Activated CD4-positive, alpha-beta memory T cell treated with anti-CD3 and anti-CD28 coated beads, Interleukin-2, amount 10 ng/mL, durations not matched to agents 7 days and 5 days (primary cell): ENCODE measurements at places on chromosomes 2 and 18. TPM values are rescaled to one million over a fixed set of nuclear protein-coding genes. Genes with fewer than 3 reads are reported as not detected.

SNED1 gene
- total RNA-seq, result 32.6 TPM

NTSR2 gene
- total RNA-seq, result not detected

DNA sequence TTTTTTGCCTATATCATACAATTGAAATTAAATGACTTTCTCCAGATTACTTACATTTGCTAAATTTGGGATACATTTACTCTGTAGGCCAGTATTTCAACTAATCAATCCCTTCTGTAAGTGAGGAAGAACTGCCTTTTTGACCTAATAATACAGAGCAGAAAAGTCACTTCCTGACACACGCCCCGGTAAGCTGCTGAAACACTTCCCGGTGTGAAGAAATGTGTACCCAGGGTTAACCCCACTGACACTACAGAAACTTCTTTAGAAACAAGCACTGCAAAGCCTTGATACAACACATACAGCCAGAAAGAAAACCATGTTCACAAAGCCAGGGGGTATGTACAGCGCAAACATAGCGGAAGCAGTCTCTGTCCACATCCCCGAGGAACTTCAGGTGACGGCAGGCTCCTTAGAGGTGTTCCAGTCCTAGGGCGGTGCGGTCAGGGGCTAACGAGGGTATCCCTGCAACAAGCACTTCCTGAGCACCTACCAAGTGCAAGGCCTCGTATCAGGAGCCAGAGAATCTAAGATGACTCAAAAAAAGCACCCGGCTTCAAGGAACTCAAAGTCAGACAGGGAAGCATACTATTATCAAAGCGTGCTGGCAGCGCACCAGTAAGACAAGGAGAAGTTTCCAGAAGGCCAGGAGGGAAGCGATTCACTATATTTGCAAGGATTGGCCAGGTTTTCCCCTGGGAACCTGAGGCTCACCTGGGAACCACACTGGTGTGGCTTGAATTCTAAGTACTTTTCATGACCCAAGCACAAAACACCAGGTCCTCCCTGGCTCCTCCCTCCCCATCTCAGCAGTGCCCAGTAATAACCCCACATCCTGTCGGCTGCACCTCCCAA, 46.6 kb downstream of the ZNF516 start:
- H3K27me3 ChIP-seq, result peaks cover 28% of the 10 kb centered on the region
- no peaks in the 10 kb centered on the region for H3K36me3 ChIP-seq
- H3K4me1 ChIP-seq, result peaks cover 12% of the 10 kb centered on the region
- H3K4me3 ChIP-seq, result no peak overlapping the region

TMEM247 gene
- total RNA-seq, result not detected

- no peaks in the 10 kb centered on the region for H3K4me1 ChIP-seq
- no peak for DNase-seq
These were observed 72.9 kb downstream of the EN1 start for GRCh38 chr2:118774458-118775133.

GRCh38 chr2:73963385-73964120, 21.2 kb upstream of the TET3 start:
- H3K4me3 ChIP-seq, result peak overlapping the region; percentile 12
- no peaks in the 10 kb centered on the region for H3K27me3 ChIP-seq
- H3K27ac ChIP-seq, result peak overlapping the region; percentile 32
- H3K4me1 ChIP-seq, result peaks cover 25% of the 10 kb centered on the region
- no peak for DNase-seq

DNA sequence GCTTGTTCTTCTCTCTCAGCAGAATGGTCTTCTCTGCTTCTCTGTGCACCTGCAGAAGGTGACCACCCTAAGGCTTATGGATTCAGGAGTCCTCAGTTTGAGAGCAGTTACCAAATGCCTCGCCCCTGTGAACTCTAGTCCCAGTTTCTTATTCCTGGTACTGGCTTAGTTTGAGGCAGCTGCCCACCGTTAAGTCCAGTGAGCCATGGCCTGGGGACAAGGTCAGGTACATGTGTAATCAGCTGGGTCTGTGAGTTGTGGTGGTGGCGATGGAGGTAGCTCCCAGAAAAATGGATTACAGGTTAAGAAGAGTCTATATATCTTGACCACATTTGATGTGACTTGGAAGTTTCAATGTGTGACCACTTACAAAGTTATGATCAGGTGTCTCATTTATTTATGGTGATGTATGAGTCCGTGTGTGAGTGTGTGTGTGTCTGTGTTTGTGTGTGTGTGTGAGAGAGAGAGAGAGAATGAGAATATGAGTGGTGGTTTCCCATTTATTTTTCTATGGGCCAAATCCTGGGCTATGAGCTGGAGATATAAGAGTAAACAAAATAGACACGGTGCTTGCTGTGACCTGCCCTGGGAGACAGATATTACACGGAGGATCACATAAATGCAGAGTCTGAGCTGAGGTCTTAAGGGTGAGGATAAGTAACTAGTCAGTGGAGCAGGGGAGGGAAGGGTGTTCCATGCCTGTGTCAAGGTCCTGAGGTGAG, 13.0 kb upstream of the IL1RN start:
- H3K36me3 ChIP-seq, result no peaks in the 10 kb centered on the region
- no peak overlapping the region for H3K4me3 ChIP-seq
- no peaks in the 10 kb centered on the region for H3K27me3 ChIP-seq

GRCh38 chr2:174025271-174026121, 60.3 kb upstream of the SP3 start:
- peaks cover 4% of the 10 kb centered on the region for H3K4me1 ChIP-seq
- H3K36me3 ChIP-seq, result no peaks in the 10 kb centered on the region
- no peak overlapping the region for H3K27ac ChIP-seq
- no peaks in the 10 kb centered on the region for H3K27me3 ChIP-seq

IL1R2 gene
- total RNA-seq, result 0.88 TPM

GALNT14 gene
- total RNA-seq, result not detected

RGPD5 gene
- total RNA-seq, result 16.1 TPM

DNA sequence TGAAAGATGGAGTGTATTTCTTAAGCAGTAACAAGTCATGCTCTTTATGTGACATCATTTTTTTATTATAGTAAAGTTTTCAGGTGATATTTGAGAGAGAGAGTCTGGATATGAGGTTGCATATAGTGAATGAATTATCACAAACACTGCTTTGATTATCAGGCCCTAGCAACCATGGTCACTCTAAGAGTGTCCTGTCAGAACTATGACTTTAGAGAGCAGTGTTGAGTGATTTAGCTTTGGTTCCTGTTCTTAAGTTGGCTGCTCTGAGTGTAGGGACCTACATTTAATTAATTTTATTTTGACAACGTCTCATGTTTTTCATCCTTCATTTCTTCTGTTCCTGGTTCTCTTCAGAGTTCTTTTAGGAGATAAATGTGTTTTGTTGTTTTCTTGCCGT, 275.5 kb downstream of the KCNJ3 start:
- H3K27me3 ChIP-seq, result no peaks in the 10 kb centered on the region
- no peaks in the 10 kb centered on the region for H3K4me1 ChIP-seq
- no peak overlapping the region for H3K4me3 ChIP-seq

DNA sequence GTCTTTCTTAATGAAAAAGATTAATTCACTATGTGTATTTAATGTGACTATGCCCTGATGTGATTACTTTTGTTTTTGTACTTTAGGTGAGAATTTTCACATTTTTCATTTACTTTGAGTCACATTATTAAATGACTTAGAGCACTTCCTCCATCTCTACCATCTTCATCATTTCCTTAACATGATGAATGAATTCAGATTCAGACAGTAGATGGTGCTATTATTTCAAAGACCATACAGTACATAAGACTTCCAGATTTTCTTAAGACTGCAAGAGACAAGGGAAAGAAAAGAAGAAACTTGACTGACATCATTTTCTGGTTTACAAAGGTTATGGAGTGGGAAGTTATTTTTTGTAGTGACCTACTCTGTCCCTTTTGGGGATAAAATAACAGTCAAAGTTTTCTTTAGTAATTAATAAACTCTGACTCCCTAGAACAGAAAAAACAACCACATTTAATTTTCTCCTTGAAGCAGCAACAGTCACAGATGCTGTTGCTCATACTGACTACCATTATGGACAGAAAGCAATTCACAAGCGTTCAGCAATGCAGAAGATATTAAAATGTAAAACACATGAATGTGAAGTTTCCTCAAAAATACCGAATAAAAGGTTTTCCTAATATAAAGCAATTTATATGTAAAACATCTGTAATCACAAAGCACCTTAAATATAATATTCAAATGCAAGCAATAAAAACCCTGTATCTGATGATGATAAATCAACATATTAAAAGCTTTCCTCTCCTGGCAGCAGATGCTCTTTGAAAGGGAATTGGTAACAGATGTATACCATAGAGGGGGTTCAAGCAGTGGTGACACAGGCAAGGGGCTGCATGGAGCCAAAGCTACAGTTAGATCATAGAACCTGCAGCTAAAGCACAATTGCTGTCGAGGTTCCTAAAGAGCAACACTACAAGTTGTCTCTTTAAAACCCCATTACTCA, 1010.9 kb upstream of the NXPH2 start:
- H3K36me3 ChIP-seq, result no peaks in the 10 kb centered on the region
- no peak overlapping the region for H3K4me3 ChIP-seq
- no peak for DNase-seq
- H3K27ac ChIP-seq, result no peak overlapping the region
- no peaks in the 10 kb centered on the region for H3K4me1 ChIP-seq
- no peaks in the 10 kb centered on the region for H3K27me3 ChIP-seq

GRCh38 chr2:40283111-40283909, 168.6 kb downstream of the SLC8A1 start:
- H3K4me1 ChIP-seq, result no peaks in the 10 kb centered on the region
- H3K4me3 ChIP-seq, result no peak overlapping the region
- no peak overlapping the region for H3K27ac ChIP-seq
- no peak for DNase-seq

GRCh38 chr2:239004274-239005015, 156.6 kb downstream of the TWIST2 start:
- H3K27ac ChIP-seq, result no peak overlapping the region
- H3K4me3 ChIP-seq, result no peak overlapping the region
- H3K27me3 ChIP-seq, result peaks cover 10% of the 10 kb centered on the region
- no peaks in the 10 kb centered on the region for H3K4me1 ChIP-seq
- H3K36me3 ChIP-seq, result no peaks in the 10 kb centered on the region

DNA sequence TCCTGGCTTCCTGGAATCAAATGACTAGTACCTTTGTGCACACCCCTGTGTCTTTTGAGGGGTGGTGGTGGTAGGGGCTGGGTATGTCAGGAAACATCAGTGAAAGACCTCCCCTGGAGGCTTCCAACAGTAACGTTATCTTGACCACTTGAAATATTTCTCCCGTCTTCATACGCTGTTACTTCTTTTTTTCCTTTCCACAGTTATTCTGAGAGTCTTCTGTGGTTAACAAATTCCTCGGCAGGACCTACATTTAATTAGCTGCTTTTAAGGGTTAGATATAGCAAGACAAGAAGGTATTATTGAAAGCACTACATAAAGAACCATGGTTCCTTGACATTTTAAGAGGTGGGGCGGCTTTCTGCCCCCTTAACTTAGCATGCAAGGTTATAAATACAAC, 34.6 kb downstream of the UGP2 start:
- peaks cover 29% of the 10 kb centered on the region for H3K4me1 ChIP-seq
- peak overlapping the region; percentile 1 for H3K27ac ChIP-seq
- DNase-seq, result no peak
- peaks cover 78% of the 10 kb centered on the region for H3K36me3 ChIP-seq
- no peak overlapping the region for H3K4me3 ChIP-seq

SLC4A5 gene
- 3.4 TPM for total RNA-seq

- H3K4me1 ChIP-seq, result no peaks in the 10 kb centered on the region
- DNase-seq, result no peak
- no peaks in the 10 kb centered on the region for H3K27me3 ChIP-seq
- H3K36me3 ChIP-seq, result no peaks in the 10 kb centered on the region
These were observed 240.3 kb downstream of the AGAP1 start for GRCh38 chr2:235734168-235734567.

GRCh38 chr2:120389036-120389391, 43.1 kb downstream of the INHBB start:
- no peaks in the 10 kb centered on the region for H3K4me1 ChIP-seq
- H3K27ac ChIP-seq, result no peak overlapping the region
- DNase-seq, result no peak
- H3K4me3 ChIP-seq, result no peak overlapping the region

DNA sequence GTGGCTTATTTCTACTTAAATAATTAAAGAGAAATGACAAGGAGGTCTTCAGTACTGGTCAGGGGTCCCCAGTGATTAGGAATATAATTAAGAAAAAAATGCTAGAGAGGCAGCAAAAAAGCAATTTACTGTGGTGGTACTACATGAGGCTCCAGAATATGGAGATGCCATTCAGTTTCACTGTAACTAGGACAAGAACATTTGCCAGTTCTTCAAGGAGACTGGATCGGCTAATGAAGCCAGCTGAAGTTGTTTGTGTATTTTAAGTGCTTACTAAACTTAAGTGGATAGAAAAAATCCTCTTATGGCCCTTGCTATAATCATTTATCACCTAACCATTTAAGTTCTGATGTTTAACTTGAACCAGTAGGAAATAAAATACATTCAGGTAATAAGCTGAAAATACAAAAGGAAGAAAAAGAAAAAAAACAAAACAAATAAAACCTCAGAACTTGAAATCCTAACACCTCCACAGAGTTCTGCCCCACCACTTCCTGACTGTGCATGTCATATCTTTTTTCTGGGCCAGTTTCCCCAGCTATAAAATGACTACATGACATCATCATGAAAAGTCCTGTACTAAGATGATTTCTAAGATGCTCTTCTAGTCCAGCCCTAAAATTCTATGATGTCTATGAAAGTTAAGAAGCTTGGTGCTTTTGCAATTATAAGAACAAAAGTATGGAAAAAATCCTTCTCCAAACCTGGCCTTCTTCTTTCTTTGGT, 98.0 kb downstream of the TRABD2A start:
- H3K4me1 ChIP-seq, result peaks cover 67% of the 10 kb centered on the region
- H3K27me3 ChIP-seq, result peaks cover 2% of the 10 kb centered on the region
- H3K36me3 ChIP-seq, result peaks cover 34% of the 10 kb centered on the region
- peak; percentile 58 for DNase-seq
- peak overlapping the region; percentile 97 for H3K27ac ChIP-seq

GRCh38 chr2:120883607-120884440, 148.2 kb downstream of the GLI2 start:
- no peak overlapping the region for H3K4me3 ChIP-seq
- H3K4me1 ChIP-seq, result no peaks in the 10 kb centered on the region
- no peaks in the 10 kb centered on the region for H3K27me3 ChIP-seq
- H3K36me3 ChIP-seq, result no peaks in the 10 kb centered on the region
- no peak for DNase-seq

GRCh38 chr2:162433491-162433890, 89.6 kb downstream of the GCA start:
- H3K4me3 ChIP-seq, result no peak overlapping the region
- DNase-seq, result no peak
- no peak overlapping the region for H3K27ac ChIP-seq
- H3K36me3 ChIP-seq, result no peaks in the 10 kb centered on the region

SCYGR4 gene
- total RNA-seq, result not detected

GRCh38 chr2:55027226-55027625, 23.0 kb downstream of the RTN4 start:
- no peak overlapping the region for H3K27ac ChIP-seq
- H3K36me3 ChIP-seq, result peaks cover 5% of the 10 kb centered on the region
- H3K27me3 ChIP-seq, result no peaks in the 10 kb centered on the region
- peaks cover 5% of the 10 kb centered on the region for H3K4me1 ChIP-seq
- no peak for DNase-seq
